NCI-H2081 (cell line): ENCODE measurements at places on chromosomes 1 and 21.

GRCh38 chr1:216830424-216831210, 107.4 kb upstream of the ESRRG start:
- DNase-seq, result no peak

DNA sequence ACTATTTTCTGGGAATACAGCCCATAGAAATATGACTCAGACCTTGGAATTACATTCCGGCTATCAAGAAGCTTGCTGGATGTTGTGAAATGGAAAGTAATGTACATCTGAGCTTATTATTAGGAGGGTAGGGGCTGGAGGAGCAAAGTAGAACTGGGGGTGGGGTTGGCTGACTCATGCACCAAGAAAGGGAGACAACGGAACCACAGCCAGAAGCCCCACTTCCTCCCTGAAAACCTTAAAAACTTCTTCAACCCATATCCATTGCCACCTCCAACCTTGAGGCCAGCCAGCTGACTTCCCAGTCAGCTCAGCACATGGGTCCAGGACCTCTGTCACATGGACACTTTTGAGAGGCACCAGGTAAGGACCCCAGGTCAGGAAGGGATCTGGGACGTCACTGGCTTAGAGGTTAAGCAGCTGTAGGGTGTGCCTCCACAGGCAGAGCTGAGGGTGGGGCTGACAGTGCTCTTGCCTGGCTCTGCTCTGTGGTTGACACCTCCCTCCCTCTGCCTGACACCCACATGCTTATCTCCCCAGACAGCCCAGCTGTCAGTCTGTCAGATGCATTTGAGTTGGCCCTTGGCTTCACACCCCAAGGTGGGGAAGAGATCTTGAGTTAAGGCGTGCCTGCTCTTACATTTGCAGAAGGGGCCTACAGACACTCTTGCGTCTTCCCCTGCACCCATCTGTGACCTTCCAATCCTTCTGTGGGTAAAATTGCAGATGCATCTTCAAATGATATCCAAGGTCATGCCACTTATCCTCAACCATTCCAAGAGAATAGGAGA, 5.7 kb upstream of the ZNF683 start:
- DNase-seq, result no peak

GRCh38 chr1:3898475-3898735, 1.7 kb downstream of the C1orf174 start:
- no peak for DNase-seq

GRCh38 chr1:87759421-87760087, 430.9 kb downstream of the LMO4 start:
- DNase-seq, result no peak

- DNase-seq, result no peak
Observed at GRCh38 chr1:174680101-174680500, 232.3 kb downstream of the GPR52 start.
